Stimulated activated CD4-positive, alpha-beta T cell treated with anti-CD3 and anti-CD28 coated beads, Interleukin-12 subunit alpha, Interleukin-12 subunit beta, amount 100 ng/mL, for 48 hours (primary cell): ENCODE measurements at places on chromosomes 7 and 10.

GRCh38 chr7:13111230-13111629 is 423.8 kb downstream of the ARL4A start:
- DNase-seq = no peak

DNA sequence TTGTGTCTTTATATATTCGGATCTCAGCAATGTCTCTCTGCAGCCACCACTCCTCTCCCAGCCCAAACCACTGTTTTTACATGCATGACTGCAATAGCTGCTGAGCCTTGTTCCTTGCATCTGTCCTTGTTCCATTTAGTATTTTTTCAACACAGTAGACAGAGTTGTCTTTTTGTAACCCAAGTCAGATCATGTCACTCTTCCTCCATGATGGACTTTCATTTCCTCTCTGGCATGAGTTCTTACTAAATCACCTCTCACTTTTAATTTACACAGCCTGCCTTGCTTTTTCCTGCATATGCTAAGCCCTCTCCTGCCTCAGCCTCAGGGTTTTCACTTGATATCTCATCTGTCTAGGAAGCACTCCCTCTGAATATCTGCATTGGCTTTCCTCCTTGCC is 353.2 kb downstream of the HGF start:
- DNase-seq = no peak

GRCh38 chr10:28566458-28567015 is 33.6 kb downstream of the WAC start:
- DNase-seq = no peak

DNA sequence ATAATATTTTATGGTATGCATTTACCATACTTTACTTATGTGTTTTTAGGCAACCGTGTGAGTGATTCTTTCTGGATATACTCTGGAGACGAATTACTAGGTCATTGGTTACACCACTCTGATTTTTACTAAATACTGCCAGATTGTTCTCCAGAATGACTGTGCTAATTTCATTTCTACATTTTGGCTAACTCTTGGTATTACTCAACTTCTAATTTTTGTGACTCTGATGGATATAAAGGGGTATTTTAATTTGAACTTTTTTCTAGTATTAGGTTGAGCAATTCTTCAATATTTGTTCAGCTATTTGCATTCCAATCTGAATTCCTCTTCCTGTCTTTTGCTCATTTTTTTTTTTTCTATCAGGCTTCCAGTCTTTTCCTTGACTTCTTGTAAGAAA is 223.6 kb downstream of the MDFIC start:
- no peak for DNase-seq

GRCh38 chr10:49180444-49180860 is 7.7 kb downstream of the TMEM273 start:
- DNase-seq = no peak

GRCh38 chr7:22677680-22678079 is 49.3 kb upstream of the IL6 start:
- DNase-seq = no peak

DNA sequence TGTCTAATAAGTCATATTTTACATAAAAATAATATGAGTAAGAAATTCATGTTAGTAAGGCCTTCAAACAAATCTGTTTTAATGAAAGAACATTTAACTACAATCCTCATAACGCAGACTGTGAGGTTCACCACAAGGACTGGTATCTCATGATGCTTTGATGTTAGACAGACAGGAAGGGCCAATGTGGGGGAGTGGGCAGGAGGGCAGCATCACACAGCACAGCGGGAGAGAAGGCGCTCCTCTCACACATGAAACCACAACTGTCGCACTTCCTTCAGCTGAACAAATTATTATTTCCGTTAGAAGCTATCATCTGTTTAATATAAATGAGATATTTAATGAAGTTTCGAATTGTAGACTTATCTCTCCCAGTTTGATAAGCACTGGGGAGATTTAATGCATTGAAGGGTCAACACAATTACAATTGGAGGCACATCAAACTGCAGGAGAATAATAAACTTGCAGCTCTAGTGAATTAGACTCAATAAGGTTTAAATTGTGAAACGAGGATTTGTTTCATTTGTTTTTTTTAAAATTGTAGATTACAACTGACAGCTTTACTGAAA is 466.1 kb downstream of the PARD3 start:
- DNase-seq = no peak

DNA sequence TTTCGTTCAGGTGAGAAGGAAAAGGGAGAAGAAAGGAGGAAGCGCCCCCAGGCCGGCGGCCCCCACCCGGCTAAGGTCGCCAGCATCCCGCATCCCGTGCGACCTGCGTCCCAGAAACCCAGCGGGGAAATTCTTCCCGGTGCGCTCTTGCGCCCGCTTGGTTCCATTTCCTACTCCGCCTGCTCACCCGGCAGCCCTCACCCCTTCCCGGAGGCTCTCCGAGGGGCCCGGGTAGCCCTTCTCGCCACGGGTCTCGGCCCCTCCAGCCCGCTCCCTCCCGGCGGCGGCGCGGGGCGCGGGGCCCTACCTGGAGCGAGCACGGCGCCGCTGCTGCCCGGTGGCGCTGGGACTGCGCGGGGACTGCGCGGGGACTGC is at the start of gene PRKCQ:
PRKCQ (minus strand) TSS at position 373 of the 375 bp plus-strand sequence. CDS start 65,141 bp downstream, outside the sequence.
- no peak for DNase-seq

DNA sequence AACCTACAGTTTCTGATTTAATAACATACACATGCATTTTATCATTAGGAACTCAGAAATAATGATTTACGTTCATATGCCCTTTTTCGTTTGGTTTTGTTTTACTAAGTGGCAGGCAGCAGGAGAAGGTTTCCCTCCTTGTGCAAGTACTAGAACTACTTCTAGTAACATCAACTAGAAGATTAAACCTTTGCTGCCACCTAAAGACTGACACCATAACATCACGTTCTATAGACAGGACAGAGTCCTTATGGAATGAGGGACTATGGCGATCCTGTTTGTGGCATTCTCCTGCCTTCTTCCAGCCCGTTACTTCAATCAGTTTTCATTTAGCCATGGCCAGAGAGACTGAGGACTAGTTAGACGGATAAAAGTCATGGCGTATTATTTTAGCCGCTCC is 53.2 kb downstream of the GAD2 start:
- no peak for DNase-seq

GRCh38 chr7:66523409-66523808 is 105.3 kb upstream of the KCTD7 start:
- no peak for DNase-seq

DNA sequence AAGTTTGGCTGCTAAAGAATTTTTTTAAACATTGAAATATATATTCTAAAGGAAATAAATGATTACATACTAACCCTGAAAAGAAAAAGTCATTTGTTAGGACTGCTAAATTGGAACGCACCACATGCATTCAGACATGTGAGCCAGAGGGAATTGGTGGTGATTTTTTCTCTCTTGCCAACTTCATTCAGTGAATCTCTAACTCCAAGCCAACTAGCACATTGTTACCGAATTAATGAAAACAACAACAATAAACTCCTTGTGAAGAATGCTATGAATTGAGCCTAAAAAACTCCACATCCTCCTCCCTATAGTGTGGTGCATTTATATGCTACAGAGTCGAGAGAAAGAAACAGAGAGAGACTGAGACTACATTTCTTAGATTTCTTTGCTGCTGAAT is 135.5 kb upstream of the CACNA2D1 start:
- no peak for DNase-seq

DNA sequence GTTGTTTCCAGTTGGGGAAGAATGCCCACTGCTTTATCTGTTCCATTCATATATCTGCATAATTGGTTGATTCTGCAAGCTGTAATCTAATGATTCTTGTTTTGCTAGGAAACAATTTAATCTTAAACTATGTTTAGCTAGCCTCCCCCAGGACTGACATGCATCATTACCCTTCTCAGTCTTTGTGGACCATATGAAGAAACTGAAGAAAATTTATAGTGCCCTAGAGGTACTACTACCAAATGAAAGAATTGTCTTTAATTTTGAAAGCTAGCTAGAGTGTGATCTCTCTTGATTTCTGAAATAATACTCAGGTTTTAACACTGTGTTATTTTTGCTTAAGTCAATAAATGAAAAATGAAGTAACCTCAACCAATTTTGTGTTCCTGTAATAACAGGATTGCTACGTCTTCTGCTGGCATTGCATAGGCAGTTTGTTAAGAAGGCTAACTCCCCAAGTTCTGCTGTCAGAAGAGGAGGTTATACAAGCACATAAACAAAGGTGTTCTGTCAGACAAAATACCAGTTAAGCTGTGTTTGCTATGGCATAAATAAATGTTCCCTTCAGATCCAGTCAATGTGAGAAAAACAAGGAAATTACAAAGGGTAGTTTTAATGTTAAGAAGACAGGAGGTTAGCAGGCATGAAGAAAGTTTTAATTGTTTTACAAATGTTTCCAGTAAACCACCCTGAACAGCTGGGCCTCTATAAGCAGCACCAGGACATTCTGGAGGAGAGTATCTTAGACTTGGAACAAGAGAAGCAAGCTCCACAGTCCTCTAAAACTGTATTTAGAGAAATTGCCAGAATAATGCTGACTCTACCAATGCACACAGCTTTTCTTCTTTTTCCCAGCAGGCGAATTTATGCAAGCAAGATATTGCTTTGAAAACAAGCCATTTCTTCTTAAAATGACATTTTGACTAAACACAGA is 90.3 kb upstream of the CTTNBP2 start:
- DNase-seq = no peak

DNA sequence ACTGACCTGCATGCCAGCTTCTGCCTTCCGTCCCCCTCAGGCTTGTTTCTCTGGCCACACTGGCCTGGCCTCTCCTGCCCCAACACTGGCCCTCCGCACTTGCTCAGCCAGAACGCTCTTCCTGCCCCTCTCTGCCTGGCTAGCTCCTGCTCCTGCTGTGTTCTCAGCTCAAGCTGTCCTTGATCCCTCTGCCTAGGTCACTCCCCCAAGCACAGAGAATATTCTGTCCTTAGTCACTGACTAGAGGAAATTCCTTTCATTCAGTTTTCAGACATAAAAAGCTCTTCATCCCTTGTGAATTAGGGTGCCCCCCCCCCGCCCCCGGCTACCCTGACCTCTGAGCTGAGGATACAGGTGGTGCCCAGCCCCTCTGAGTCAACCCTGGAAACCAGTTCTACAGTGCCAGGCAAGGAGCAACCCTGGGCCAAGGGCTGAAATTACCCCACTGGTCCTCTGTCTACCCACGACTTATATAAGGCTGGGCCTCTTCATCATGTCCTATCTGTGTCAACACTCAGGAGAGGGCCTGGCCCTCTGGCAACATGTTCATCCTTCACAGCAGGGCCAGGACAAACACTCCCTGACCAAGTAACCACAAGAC is 6.6 kb upstream of the SGPL1 start:
- DNase-seq = no peak

GRCh38 chr7:120802751-120803150 is 55.2 kb downstream of the TSPAN12 start:
- DNase-seq = no peak

DNA sequence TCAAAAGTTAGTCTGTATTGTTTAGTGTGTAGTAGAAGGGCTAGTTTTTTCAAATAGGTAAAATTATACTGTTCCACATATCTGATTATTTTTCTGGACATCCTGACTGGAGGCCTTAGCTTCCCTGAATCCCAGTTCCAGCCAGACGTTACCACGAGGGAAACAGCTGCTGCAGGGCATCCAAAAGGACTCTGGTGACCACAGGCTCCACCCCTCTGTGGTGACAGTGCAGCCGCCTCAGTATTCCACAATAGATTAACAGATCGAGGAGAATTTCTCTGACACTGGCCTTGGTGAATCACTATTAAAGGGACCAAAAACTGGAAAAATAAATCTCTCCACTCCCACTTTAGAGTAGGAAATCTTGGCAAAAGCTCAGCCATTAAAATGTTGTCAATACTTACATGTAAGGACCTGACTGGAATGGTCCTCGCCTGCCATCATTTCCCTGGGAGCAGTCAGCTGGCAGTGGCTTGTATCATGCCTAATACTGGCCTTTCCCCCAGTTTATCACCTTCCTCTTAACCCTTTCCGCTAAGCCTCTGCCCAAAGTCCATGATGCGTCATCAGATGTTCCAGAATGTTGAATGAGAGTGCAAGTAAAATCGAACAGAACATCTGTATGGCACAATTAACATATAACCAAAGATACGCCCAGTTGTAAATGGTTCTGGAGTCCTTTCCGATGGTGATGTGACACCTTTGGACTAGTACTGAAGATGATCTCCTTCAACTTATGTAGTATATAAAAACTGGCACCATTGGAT is 31.6 kb downstream of the ENO4 start:
- no peak for DNase-seq

GRCh38 chr10:48450233-48450740 is 143.8 kb downstream of the MAPK8 start:
- DNase-seq = no peak

- DNase-seq = no peak
Observed at GRCh38 chr7:78900806-78901205, 552.7 kb downstream of the MAGI2 start.

- DNase-seq = no peak
Observed at GRCh38 chr10:110398419-110399105, 93.8 kb upstream of the SMNDC1 start.

DNA sequence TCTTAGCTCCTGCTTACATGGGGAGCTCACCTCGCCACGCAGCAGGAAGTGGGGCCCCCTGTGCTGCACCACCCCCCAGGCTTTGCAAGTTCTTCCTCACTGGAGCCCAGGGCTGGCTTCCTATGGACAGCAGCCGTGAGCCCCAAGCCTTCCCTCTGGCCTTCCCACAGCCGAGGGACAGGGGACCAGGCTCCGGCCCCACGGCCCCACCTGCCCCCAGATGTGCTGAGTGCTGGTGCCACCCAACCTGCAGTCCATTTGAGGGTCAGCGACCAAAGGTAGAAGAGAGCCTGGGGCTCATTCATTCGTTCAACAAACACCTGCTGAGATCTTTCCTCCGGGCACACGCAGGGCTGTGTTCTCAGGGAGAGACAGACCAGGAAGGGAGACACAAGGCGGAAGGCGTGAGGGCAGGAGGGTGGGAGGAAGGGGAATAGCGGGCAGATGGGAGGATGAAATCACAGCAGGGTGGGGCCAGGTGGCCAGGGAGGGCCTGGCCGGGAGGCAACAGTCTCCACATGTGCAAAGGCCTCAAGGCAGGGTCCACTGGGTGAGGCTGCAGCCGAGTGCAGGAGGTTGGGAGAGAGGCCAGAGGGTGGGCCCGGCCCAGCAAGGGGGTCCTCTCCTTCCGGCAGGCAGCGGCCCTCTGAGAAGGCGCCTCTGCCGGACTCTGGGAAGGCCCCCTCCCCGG is 100.1 kb downstream of the FOXL3 start:
- DNase-seq = no peak

DNA sequence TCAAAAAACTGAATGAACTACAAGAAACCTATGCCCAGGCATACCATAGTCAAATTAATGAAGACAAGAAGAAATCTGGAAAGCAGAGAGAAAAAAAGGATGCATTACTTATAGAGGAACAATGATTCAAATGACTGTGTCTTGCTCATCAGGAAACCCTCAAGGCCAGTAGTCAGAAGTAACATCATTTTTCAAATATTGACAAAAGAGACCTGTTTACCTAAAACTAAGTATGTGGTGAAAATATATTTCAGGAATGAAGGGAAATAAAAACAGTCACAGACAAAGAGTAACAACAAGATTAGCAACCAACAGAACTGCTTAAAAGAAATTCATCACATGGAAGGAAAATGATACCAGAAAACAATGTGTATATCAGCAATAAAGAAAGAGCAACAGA is 128.4 kb downstream of the ALOX5 start:
- DNase-seq = no peak
